ENCODE measurements at places on chromosomes 2 and 18.

DNA sequence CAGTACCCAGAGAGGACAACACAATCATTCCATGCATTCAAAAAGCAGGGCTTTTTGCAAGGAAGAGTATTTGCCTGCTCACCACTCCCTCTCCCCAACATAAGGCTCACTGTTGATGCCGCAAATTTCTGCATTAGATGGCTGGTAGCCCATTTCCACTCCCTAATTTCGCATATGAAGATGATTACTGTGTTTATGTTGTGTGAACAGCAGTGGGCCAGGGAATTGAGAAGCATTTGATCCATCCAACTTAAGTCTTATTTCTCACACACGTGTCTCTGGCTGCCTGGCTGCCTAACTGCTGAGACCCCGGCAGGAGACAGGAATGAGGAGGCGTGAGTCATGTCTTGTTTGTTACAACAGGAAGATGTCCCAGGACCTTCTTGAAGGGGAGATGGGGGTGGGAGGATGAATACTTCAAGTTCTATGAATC is 294.1 kb downstream of the ALK start:
- peak; percentile 59 for DNase-seq

DNA sequence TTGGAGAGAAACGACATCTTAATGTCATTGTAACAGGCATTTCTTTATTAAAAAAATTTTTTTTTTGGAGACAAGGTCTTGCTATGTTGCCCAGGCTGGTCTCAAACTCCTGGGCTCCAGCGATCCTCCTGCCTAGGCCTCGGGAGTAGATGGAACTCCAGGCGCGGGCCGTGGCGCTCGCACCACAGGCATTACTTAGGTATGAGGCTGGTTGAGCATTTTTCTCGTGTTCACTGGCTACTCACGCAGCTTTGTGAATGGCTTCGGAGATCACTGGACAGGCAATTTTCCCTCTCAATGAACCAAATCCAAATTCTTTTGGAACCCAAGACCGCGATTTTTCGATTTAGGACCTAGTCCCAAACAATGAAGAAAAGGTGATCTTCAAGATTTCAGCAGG is 795 bp upstream of the TCF7L1 start:
- DNase-seq = no peak

GRCh38 chr18:75088021-75088506 is 120.9 kb downstream of the PTGR3 start:
- no peak for DNase-seq

GRCh38 chr2:219362524-219363164 is 25.1 kb downstream of the DNPEP start:
- peak; percentile 98 for DNase-seq

DNA sequence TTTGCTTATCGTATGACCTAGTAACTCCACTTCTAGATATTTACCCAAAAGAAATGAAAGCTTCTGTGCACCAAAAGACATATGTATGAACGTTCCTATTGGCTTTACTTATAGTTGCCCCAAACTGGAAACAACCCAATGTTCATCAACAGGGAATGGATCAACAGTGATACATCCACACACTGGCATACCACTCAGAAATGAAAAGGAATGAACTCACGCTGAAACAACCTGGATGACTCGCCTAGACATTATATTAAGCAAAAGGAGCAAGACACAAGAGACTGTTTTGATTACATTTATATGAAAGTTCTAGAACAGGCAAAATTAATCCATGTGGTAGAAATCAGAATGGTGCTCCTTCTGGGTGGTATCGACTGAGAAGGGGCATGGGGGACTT is 18.9 kb downstream of the ADRA2B start:
- DNase-seq = no peak

GRCh38 chr2:20563833-20564232 is 87.1 kb downstream of the HS1BP3 start:
- no peak for DNase-seq

DNA sequence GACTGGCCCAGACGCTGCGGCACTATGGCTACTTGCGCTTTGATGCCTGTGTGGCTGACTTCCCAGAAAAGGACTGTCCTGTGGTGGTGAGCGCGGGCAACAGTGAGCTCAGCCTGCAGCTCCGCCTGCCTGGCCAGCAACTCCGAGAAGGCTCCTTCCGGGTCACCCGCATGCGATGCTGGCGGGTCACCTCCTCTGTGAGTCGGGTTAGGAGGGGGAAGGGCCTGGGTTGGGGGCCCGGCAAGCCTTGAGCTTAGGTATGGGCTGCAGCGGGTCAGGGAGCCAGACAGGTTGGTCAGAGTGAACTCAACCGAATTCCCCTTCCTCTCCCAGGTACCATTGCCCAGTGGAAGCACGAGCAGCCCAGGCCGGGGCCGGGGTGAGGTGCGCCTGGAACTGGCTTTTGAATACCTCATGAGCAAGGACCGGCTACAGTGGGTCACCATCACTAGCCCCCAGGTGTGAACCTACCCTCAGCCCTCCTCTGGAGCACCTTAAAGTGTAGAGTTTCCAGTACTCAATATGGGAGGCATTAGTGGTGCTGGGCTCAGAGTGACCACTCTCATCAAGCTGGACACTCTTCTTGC is 4.9 kb downstream of the ZNF513 start:
- no peak for DNase-seq

DNA sequence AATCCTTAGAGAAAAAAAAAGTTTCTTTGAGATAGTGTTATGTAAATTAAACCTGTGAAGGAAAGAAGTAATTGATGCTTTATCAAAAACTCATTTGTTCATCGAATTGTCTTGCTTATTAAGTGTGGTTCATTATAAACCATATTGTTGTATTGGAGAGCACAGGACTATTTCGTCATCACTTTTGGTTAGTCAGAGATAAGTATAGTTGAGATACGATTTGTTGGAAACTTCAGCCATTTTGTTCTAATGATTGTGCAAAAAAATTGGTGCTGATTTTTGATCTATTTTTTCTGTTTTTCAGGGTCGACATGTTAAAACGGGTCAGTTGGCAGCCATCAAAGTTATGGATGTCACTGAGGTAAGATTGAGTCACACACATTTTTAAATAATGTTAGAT is 92.9 kb downstream of the MAP4K4 start:
- DNase-seq = no peak

GRCh38 chr2:54166121-54166773 is 50.8 kb downstream of the ACYP2 start:
- no peak for DNase-seq

- DNase-seq = no peak
Observed at GRCh38 chr2:18797133-18797845, 207.9 kb upstream of the NT5C1B start.

GRCh38 chr2:193469251-193469650 is 1274.5 kb upstream of the TMEFF2 start:
- no peak for DNase-seq

GRCh38 chr2:3116371-3116770 is 261.2 kb downstream of the EIPR1 start:
- DNase-seq = no peak

DNA sequence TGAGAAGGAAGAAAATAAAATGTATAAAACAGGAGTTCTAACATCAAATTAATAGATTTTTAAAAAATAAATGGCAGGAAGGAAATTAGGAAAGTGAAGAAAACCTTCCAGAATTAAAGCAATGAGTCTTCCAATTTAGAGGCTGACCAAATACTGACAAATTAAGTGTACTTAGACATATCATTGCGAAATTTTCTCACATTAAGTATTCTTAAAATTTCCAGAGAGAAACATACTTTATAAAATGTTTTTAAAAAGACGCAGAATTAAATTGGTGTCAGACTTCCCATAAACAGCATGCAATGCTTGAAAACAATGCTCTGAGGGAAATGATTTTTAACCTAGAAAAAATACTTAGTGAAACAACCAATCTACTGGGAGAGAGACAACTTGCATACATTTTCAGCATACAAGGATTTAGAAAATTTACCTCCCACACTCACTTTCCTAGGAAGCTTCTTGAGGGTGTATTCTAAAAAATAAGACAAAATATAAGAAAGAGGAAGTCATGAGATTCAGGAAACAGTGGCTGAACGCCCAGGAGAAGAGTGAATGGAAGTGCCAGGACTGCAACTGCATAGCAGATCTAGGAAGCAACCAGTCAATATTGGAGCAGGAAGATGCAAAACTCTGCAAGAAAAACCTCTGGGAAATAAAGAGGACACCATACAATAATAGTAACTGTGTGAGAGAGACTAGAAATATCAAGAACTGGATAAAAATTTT is 339.9 kb downstream of the ADCYAP1 start:
- no peak for DNase-seq

DNA sequence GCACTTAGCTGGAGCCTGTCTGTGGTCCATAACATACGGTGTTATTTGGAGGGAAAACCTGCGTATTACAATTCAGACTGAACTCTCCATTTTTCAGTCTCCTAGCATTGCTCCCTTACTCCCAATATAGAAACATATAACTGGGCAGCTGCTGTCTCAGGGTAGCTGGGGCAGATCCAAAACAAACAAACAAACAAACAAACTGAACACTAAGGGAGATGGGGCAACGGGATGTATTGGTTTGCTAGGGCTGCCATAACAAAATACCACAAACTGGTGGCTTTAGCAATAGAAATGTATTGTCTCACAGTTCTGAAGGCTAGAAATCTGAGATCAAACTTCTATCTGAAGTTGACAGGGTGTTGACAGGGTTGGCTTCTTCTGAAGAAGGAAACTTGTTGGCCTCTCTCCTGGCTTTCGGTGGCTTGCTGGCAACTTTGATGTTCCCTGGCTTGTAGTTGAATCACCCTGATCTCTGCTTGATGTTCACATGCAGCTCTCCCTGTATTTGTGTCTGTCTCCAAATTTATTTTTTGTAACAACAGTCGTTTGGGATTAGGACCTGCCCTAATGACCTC is 329.3 kb upstream of the ZNF804A start:
- DNase-seq = no peak

GRCh38 chr2:38978296-38978903 is 88.7 kb downstream of the ARHGEF33 start:
- no peak for DNase-seq

GRCh38 chr2:190911813-190912212 is 31.2 kb downstream of the GLS start:
- DNase-seq = no peak

- DNase-seq = no peak
Observed at GRCh38 chr2:67776276-67776675, 286.5 kb downstream of the C1D start.

GRCh38 chr2:27727257-27727656 is 44.3 kb upstream of the MRPL33 start:
- no peak for DNase-seq

DNA sequence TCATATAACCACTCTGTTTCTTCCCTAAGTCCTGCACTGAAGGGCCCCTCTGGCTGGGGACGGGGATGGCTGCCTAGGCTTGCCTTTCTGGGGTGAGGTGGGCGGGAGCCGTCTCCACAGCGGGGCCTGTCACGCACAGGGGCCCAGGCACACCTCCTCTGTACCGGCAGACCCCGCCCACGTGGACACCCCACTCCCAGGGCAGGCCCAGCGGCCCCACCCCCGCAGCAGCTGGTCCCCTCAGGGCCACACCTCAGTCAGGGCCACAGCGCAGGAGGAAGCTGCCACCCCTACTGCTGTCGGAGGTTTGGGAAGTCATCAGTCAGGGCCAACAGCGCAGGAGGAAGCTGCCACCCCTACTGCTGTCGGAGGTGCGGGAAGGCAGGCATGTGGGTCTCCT is 257.6 kb upstream of the RAB6C start:
- DNase-seq = no peak

DNA sequence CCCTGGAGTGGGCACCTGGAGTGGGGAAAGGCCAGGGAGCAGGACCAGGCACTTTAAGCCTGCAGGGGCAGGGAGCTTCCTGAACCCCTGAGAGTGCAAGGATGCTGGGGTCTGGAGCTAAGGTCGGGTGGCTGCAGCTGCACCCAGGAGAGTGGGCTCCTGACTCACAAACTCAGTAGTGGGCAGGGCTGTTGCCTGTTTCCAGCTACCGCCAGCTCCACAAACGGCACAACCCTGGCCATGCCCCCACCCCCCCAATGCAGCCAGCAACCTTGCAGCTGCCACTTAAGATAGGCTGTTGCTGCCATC is 688.8 kb downstream of the NYAP2 start:
- DNase-seq = no peak

- DNase-seq = no peak
Observed at GRCh38 chr2:8322634-8323033, 359.2 kb upstream of the ID2 start.

GRCh38 chr2:180411661-180412060 is 404.6 kb upstream of the CWC22 start:
- DNase-seq = no peak

- no peak for DNase-seq
Observed at GRCh38 chr2:104923665-104924064, 69.8 kb downstream of the POU3F3 start.

DNA sequence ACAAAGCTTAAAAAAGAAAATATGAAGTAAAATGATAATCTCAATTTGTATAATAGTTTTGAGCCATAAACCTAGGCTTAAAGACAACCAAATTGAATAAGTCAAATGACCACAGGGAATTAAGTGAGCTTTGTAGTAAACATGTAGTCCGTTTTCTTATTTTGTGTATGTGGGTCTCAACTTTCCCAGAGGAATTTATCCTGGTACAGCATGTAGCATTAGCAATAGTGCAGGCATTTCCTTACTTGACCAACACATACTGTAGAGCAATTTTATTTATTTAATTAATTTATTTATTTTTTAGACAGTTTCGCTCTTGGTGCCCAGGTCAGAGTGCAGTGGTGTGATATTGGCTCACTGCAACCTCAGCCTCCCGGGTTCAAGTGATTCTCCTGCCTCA is 37.5 kb upstream of the MTCL1 start:
- peak; percentile 34 for DNase-seq

DNA sequence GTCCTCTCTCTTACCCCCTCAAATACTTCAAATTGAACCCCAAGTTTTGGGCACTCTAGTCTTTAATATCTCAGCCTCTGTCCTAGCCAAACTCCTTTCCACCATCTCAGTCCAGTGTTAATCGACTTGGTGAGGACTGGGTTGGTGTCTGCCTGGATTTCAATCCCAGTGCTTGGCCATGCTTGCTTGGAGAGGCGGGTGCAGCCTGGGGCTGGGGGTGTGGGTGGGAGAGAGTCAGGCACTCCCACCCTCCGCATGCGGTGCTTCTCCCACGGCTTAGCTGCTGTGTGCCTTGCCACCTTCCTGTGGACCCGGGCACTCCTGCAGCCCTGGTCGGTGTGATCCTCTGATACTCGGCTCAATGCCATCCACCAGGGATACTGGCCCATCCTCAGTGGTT is 220.8 kb upstream of the HDAC4 start:
- DNase-seq = no peak

DNA sequence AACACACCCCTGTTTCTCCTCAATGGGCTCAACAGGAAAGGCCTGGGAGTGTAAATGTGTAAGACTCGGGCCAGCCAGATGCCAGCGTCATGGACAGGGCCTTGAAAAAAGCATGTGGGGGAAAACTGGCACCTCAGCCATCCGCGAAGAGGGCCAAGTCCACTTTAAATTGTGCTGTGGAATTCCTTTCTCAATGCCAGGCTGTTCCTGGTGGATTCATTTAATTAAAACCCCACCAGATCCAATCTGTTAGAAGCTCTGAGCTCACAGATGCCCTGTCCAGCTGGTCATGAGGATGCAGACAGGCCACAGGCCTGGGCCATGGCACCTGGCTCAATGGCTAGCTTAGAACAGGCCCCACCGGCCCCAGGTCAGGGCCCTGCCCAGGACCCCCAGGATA is 24.8 kb downstream of the KCNK3 start:
- no peak for DNase-seq

GRCh38 chr2:242048479-242048878 is 178.9 kb downstream of the RTP5 start:
- no peak for DNase-seq

GRCh38 chr2:51231071-51231470 is 199.1 kb upstream of the NRXN1 start:
- DNase-seq = no peak

- DNase-seq = peak; percentile 50
Observed at GRCh38 chr2:128169497-128169896, 78.5 kb downstream of the UGGT1 start.

Data from fibroblast of gingiva (primary cell).